ENCODE measurements at places on chromosomes 1 and 21.

- DNase-seq: no peak
These were observed 480.6 kb downstream of the SETD4 start for GRCh38 chr21:35579520-35580293.

DNA sequence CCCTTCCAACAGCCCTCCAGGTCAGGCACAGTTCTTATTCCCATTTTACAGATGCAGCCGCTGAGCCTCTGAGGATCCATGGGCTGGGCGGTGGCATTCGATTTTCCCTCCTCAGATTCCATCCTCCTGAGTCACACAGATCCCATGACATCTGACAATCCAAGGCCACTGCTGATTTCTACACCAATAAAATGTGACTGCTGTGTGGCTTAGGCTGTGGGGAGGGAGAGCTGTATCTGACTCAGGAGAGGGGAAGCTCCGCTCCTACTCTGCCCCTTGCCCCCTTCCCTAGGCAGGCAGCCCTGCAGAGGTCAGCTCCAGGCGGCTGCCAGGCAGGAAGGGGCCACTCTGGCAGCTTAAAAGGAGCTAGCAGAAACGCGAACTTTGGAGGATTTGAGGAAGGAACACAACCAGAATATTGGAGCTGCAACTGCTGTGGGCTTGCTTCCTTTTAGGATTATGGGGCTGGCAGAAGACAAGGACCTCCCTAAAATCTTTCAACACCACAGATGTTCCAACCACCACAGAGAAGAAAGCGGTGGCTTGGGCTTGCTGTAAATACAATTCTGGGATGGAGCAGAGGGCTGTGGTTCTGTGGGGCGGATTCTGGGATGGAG, 50.0 kb downstream of the MRPL37 start:
- DNase-seq: no peak

DNA sequence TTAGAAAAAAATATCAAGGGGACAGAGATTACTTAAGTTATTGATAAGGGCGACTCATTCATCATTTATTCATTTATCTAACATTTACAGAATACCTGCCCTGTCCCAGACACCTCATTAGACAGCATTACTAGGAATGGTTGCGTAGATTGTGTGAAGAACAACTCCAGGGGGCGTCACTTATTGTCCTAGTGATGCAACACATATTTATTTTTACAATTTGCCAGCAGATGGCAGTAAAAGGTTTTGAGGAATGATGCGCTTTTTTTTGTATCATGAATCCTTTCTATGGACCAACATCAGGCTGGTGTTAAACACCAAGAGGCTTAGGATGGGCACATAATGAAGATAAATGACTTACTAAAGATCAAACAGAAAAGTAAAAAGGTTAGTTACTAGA, 5.5 kb downstream of the NCAM2 start:
- DNase-seq: no peak

GRCh38 chr1:205355075-205355453, 1.7 kb downstream of the KLHDC8A start:
- DNase-seq: no peak

DNA sequence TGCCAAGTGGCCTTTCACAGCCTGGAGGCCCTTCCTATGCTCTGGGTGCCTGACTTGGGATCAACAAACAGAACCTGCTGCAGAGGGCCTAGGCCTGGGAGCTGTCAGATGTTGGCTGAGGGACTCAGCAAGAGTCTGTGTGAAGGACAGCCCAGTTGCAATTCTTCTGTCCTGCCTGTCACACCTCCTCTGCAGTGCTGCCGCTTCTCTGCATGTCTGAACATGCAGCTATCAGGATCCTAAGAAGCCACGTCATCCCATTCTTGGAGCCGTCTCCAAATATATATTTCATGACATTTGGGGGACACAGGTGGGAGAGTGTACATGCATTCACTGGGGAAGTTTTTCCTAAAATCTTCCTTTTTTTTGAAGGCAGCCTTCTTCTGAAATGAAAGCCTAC, 8.6 kb downstream of the FCAMR start:
- DNase-seq: no peak

GRCh38 chr21:31191553-31191952, 152.5 kb downstream of the TIAM1 start:
- DNase-seq: no peak

DNA sequence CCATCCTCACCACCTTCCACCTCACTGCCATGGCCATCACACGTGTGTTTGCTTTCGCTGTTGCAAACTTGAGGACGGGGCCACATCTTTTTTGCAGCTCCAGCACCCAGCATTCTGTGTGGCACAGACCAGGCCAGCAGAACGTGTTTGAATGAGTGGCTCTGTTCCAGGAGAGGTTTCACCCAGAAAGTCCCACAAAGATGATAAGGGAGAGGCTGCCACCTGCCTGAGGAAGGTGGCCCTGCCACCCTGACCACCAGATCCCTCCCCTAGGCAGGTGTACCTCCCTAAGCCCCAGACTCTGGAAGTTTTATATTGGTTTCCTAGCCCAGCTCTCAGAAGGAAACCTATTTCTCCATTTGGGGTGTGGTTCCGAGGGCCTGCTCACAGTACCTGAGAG, 252.1 kb downstream of the KAZN start:
- DNase-seq: no peak

- no peak for DNase-seq
These were observed 3.4 kb upstream of the PLEKHM2 start for GRCh38 chr1:15680561-15681348.

DNA sequence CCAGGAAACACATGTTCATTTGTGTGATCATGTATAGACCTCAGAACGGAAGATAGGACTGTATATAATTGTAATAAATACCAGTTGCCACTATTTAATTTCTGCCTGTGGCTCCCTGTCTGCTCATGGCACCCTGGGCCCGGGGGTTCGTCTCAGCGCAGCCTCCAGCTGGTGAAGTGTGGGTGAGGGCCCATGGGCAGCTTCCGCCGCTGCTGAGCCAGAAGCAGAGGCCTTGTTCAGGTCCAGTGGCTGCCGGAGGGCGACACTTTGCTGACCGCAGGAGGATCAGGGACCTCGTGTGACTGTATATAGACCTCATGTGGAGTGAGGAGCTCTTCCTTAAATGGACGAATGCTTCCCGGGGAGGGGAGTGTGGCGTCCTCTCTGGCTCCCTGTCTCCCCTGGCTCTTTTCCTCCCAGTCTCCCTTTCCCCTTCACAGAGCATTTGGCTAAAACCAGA, 155.9 kb downstream of the PEX14 start:
- DNase-seq: no peak

DNA sequence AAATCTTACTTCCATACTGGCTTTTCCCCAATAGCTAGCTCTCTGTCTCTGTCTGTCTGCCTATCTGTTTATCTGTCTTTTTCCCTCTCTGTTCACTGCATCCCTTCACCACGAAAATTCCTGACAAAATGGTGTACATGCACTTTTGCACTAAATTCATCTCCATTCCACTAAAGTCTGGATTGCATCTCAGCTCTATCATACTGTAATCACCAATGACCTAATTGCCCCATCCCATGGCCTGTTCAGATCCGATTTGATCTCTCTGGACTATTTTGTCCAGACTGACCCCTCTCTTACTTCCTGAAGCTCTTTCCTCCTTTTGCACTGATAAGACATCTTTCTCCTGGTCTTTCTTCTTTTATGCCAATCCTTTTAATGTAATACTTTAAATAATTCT, 112.5 kb upstream of the USH2A start:
- no peak for DNase-seq

GRCh38 chr1:228081578-228082213, 812 bp upstream of the ARF1 start:
- DNase-seq: no peak

DNA sequence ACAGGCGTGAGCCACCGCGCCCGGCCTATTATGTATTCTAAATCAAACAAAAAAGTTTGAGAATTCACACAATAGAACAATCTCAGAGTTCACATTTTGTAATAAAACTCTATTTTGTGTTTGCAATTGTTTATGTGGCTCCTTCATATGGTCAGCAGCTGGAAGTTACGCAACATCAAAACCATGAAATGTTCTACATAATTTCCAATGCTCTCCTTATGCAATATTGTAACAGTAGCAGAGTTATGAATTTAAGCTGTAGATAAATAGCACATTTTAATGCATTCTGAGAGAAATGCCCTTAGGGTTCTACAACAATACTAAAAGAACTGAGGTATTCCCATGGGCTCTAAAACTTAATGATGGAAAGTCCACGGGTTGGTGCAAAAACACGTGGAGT, 62.3 kb upstream of the COL11A1 start:
- DNase-seq: no peak

DNA sequence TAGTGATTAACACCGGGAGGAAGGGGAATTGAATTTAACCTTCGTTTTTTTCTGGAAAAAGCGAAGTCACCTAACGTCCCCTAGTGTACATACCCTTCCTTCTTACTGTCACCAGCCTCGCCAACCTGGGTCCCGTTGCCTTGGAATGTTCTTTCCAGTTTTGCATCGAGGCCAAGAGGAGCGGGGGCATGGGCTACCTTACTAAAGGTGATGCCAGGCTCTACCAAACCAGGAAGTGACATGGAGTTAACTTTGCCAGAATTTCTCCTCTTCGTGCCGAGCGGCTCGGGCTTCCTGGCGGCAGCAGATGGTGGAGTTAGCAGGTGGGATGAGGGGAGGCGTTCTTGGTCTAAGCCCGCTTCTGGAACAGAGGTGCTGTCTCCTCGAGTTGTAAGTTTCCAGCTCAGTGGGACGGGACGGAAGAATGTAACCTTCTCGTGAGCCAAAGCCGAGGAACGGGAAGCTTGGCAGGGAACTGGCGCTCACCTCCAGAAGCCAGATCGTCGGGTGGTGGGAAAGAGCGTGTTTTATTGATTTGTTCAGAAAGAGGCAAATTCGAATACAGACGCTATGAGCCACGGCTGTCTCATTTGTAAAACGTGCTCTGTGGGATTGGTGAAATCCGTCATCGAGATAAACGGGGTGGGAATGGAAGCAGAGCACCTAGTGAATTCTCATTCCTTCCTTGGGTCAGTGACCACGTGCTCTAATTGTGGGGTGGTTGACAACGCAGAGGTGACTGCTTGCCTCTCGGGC, 486 bp downstream of the NIPAL3 start:
- DNase-seq: no peak

DNA sequence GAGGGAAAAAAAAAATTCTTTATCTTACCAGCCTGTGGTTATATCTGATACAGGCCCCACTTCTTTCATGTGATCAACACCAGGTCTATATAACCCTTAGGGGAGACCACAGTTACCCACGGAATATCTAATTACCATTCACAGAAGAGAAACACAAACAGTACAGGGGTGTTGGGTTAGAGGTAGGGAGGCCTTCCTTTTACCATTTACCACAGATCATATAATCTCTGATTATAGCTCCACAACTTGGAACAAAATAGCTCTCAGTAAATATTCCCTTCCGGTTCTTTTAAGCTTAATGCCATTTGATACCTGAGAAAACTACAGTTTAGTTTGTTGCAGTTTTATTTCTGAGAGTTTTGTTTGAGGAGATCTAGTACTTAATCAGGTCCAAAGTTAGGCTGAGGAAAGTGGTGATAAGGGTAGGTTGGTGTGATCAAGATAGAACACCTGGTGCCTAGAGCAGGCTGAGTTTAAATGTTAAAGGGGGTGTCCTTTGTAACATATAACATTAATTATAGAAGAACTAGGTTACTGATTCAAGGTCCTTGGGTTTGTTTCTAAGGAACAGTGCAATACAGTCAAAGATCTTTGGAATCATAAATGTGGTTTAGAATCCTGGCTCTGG, 14.1 kb downstream of the EPB41 start:
- no peak for DNase-seq

GRCh38 chr1:117571496-117571895, 34.4 kb upstream of the TENT5C start:
- DNase-seq: no peak

- DNase-seq: no peak
These were observed 35.6 kb upstream of the ADGRL4 start for GRCh38 chr1:79042117-79042516.

GRCh38 chr1:47469390-47469759, 31.5 kb downstream of the FOXD2 start:
- DNase-seq: no peak

Data from effector CD4-positive, alpha-beta T cell (primary cell).